ENCODE measurements at places on chromosomes 12 and 14.

GRCh38 chr12:106066051-106066705 is 72.6 kb downstream of the NUAK1 start:
- DNase-seq: no peak

- DNase-seq: no peak
These were observed 131.1 kb downstream of the PRKCH start for GRCh38 chr14:61452452-61452851.

DNA sequence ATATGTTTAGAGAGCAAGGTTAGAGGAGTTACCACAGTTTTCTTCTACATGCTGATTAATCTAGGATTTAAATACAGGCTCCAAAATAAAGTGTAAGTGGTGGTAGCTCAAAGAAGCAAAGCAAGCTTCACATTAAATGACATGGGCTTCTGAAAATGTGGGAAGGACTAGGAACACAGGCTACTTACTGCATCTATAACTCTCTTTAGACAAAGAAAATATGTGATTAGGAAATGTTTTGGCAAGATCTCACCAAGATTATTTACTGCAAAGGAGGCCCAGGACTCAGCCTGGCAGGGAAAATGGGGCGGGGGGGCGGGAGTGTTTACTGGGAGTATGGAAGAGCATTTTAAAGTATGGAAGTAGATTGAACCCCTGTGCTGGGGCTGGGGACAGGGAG is 39.4 kb downstream of the ETV6 start:
- peak; percentile 15 for DNase-seq

GRCh38 chr12:69919495-69919894 is 94.5 kb downstream of the MYRFL start:
- no peak for DNase-seq

DNA sequence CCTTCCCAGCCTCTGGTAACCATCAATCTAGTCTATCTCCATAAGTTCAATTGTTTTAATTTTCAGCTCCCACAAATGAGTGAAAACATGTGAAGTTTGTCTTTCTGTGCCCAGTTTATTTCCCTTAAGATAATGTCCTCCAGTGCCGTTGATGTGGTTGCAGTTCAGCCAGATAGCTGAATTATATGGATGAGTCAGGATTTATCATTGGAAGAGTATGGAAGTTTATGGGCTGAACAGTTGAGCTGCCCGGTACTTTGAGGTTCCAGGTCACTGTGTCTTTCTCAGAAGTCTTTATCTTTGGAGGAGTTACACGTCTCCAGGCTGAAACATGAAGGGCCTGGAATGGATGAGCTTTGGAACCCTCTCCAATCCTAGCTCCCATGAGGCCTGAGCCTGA is 120.1 kb downstream of the ASCL4 start:
- no peak for DNase-seq

- no peak for DNase-seq
These were observed 30.9 kb downstream of the SYNDIG1L start for GRCh38 chr14:74395094-74395493.
